ENCODE measurements at places on chromosomes 6 and 20. TPM values are rescaled to one million over a fixed set of nuclear protein-coding genes. Genes with fewer than 3 reads are reported as not detected.

- DNase-seq = no peak
Observed at GRCh38 chr20:6868861-6869260, 101.4 kb downstream of the BMP2 start.

The TGM2 gene
- total RNA-seq = 152 TPM

DNA sequence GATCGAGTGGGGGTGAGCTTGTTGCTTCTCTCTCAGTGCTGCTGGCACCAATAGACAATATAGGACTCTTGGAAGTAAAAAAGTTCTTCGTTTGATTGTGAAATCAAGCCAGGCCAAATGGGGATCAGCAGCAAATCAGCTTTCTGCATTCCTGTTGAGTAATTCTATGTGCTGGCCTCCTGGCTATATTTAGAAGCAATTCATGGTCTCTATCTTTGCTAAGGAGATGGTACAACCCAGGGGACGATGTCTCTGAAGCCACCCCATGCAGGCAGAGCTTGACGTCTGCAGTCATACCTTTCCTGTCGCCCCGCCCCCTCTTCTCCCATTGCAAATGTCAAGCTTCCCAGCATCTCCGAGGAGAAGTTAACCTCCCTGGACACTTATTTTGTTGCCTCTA is 199.1 kb downstream of the SCP2D1 start:
- DNase-seq = no peak

GRCh38 chr6:84348801-84349200 is 121.4 kb upstream of the CEP162 start:
- no peak for DNase-seq

The SLPI gene
- total RNA-seq = 390 TPM

GRCh38 chr6:116456927-116457326 is 4.2 kb upstream of the CALHM6 start:
- DNase-seq = no peak

The APOBEC2 gene
- total RNA-seq = 315 TPM

The PROCR gene
- 6.8 TPM for total RNA-seq

GRCh38 chr6:131937226-131937625 is 13.9 kb downstream of the CCN2 start:
- DNase-seq = no peak

- DNase-seq = no peak
Observed at GRCh38 chr20:12984863-12985262, 23.9 kb upstream of the SPTLC3 start.

The TENT5A gene
- 2.7 TPM for total RNA-seq

All from gastrocnemius medialis (tissue), 4 donors.